ENCODE measurements at places on chromosomes 12 and 14.

DNA sequence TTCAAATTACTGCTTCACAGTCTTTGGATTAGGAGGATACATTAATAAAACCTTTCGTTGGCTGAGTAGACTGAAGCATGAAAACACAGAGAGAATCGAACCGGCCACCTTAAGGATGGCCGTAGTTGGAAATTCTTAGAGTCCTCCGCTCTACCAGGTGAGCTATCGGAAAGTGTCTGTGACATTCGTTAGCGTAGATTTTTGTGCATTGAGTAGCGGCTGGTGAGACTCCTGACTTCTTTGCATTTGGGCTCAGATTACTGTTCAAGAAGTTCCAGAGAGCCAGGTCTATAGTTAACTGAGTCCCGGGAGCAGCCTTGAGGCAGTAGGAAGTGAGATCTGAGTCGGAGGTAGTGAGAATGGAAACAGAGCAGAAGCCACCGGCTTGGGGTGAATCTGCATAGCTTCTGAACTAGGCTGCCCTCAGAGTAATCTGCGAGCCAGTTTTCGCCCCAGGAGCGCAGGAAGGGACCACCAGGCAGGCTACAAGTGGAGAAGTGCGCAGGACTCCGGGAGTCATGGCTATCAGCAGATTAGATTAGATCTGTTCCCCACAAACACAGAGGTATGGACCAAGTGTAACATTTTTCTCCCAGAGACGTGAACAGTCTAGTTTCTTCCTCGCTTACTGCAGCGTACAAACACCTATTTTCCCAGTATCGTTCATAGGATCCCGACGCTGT lies 11.0 kb downstream of the OR6S1 start:
- DNase-seq: peak; percentile 65
- H3K4me3 ChIP-seq: peak overlapping the region; percentile 80
- no peaks in the 10 kb centered on the region for H3K36me3 ChIP-seq
- H3K27me3 ChIP-seq: peaks cover 59% of the 10 kb centered on the region
- peak overlapping the region; percentile 93 for H3K27ac ChIP-seq

DNA sequence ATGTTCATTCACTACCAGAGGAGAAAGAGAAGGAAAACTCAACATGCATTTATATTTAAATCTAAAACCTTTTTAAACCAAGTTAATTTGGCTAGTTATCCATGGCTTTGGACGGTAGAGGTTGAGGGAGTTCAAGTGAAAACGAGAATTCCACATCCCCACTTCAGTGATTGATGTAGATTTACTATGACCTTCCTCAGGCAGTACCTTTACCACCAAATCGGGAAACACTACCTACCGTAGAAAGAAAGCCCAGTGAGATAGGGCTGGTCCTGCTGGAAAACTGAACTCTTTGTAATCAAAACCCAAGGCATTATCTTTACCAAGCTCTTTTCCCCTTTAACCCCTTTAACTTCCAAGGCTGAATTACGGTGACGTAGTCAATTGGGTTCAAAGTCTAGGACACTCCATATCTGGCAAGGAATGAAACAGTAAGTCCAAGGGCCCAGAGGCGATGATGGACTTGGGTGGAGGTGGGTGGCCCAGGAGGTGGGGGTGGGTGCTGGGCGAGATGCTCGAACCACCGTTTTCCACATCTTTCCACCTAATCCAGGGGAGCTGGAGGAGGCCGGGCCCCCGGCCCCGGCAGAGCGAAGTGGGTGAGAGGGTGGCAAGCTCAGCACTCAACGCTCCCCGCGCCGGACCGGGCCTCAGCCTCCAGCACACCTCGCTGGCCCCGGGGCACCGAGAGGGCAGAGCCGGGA lies 618 bp downstream of the SEC23A start:
- peak overlapping the region; percentile 91 for H3K27ac ChIP-seq
- H3K36me3 ChIP-seq: peaks cover 25% of the 10 kb centered on the region
- peaks cover 50% of the 10 kb centered on the region for H3K4me1 ChIP-seq
- DNase-seq: no peak
- H3K4me3 ChIP-seq: peak overlapping the region; percentile 94
- no peaks in the 10 kb centered on the region for H3K27me3 ChIP-seq

GRCh38 chr14:45721472-45721871 lies 468.5 kb upstream of the MIS18BP1 start:
- no peaks in the 10 kb centered on the region for H3K27me3 ChIP-seq
- no peaks in the 10 kb centered on the region for H3K36me3 ChIP-seq
- no peak for DNase-seq
- no peak overlapping the region for H3K4me3 ChIP-seq
- H3K4me1 ChIP-seq: no peaks in the 10 kb centered on the region

DNA sequence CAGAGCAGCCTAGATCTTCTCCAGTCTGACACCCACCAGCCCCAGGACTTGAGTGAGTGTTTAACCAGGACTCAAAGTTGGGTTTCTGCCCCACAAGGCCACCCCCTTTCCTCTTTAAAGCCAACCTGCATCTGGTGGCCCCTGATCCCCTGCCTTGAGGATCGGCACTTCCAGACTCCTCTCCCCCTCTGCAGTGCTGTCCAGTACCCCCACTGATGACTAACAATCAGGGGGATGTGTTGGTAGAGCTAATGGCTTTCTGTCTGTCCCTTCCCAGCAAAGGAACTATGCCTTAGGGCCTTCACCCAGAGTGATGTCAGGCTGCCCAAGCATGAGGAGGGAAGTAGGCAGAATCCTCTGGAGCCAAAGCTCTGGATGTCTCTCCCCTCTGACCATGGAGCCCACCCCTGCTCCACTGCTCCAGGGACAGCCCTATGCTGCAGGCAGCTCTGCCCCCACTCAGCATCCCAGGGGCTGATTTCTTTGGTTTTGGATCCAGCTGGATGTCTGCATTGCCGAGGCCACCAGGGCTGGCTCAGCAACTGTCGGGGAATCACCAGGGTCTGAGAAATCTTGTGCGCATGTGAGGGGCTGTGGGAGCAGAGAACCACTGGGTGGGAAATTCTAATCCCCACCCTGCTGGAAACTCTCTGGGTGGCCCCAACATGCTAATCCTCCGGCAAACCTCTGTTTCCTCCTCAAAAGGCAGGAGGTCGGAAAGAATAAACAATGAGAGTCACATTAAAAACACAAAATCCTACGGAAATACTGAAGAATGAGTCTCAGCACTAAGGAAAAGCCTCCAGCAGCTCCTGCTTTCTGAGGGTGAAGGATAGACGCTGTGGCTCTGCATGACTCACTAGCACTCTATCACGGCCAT lies 42.9 kb downstream of the DAD1 start:
- peak; percentile 72 for DNase-seq
- no peaks in the 10 kb centered on the region for H3K27me3 ChIP-seq
- peak overlapping the region; percentile 97 for H3K27ac ChIP-seq
- H3K4me3 ChIP-seq: peak overlapping the region; percentile 69
- H3K4me1 ChIP-seq: peaks cover 96% of the 10 kb centered on the region
- peaks cover 99% of the 10 kb centered on the region for H3K36me3 ChIP-seq

DNA sequence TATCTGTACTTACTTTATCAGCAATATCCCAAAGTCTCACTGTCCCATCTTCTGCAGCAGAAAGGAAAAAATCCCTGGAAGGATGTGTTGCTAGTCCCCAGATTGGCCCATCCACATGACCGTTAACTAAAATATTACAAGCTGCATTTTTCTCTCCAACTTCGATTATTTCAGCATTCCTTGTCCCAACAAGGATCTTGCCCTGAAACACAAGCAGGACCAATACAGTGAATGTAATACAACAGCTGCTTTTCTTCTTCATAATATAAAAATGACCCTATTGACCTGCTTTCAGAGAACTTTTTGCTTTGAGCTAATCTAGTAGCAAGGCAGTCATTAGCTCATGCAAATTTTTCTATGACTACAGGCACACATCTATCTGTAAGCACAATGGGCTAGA lies 58.3 kb downstream of the ZC3H14 start:
- H3K36me3 ChIP-seq: peaks cover 56% of the 10 kb centered on the region
- no peaks in the 10 kb centered on the region for H3K4me1 ChIP-seq
- no peaks in the 10 kb centered on the region for H3K27me3 ChIP-seq
- no peak overlapping the region for H3K27ac ChIP-seq
- no peak for DNase-seq

- no peak overlapping the region for H3K27ac ChIP-seq
- no peak overlapping the region for H3K4me3 ChIP-seq
- DNase-seq: no peak
- H3K36me3 ChIP-seq: no peaks in the 10 kb centered on the region
- H3K4me1 ChIP-seq: no peaks in the 10 kb centered on the region
Measured at GRCh38 chr14:94122438-94122837, 7.0 kb downstream of the IFI27L2 start.

- H3K4me1 ChIP-seq: no peaks in the 10 kb centered on the region
- peak; percentile 75 for DNase-seq
- H3K36me3 ChIP-seq: no peaks in the 10 kb centered on the region
- H3K4me3 ChIP-seq: no peak overlapping the region
Measured at GRCh38 chr12:130031571-130032189, 127.9 kb upstream of the TMEM132D start.

DNA sequence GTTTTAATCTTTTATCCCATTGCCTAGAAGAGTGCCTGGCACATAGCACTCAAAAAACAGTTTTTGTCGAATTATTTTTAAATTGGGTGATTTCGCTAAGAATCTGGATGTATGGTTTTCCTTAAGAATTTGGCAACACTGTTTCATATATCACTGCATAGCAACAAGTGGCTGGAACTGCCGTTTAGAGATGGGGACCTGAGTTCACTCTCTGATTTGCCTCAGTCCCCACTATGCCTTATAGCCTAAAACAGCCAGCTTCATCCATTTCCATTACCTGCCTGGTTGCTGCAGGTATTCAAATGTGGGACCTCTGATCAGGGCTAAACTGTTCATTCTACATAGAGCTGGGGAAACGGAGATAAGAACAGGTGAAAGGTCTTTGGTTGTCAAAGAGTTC lies 1.8 kb downstream of the HEBP1 start:
- H3K4me3 ChIP-seq: no peak overlapping the region
- DNase-seq: no peak
- no peak overlapping the region for H3K27ac ChIP-seq
- peaks cover 1% of the 10 kb centered on the region for H3K36me3 ChIP-seq

DNA sequence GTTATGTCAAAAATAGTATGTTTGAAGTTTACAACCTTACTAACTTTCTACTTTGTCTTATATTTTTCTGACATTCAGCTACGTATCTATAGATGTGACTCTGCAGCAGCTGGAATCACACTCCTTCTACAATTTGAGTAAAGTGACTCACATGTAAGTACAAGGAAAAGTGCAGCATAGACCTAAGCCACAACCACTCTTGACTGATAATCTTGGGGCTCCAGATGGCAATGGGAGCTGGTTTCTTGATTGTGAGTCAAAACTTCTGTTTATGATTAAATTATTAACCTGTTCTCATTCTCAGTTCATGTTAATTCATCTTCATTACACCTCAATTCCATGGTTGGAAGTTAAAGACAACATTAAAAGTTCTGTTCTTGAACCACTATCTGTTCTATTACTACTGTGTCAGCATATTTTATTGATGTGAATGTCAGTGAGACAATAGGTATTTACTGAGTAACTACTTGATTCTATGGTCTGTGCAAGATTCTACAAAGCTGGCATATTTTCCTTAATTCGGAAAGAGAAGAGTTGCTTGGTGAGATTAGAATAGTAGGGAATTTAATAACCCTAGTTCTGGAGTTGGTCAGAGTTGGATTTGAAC lies 112.9 kb downstream of the TSHR start:
- H3K27ac ChIP-seq: no peak overlapping the region
- no peaks in the 10 kb centered on the region for H3K4me1 ChIP-seq
- no peaks in the 10 kb centered on the region for H3K36me3 ChIP-seq

DNA sequence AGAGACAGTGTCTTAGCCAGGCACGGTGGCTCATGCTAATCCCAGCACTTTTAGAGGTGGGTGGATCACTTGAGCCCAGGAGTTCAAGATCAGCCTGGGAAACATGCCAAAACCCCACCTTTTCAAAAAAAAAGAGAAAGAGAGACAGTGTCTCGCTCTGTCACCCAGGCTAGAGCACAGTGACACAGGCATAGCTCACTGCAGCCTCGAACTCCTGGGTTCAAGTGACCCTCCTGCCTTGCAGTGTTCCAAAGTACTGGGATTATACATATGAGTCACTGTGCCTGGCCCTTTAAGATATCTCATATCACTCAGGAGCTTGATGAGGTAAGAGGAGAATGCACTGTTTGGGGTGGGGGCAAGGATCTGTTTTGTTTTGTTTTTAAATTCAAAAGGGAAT lies 48.1 kb upstream of the LTBP2 start:
- no peak overlapping the region for H3K27ac ChIP-seq
- H3K4me1 ChIP-seq: no peaks in the 10 kb centered on the region
- no peak for DNase-seq

GRCh38 chr12:64739778-64740177 lies 19.4 kb downstream of the GNS start:
- H3K27ac ChIP-seq: no peak overlapping the region
- H3K4me3 ChIP-seq: no peak overlapping the region
- peaks cover 21% of the 10 kb centered on the region for H3K4me1 ChIP-seq
- H3K27me3 ChIP-seq: no peaks in the 10 kb centered on the region
- H3K36me3 ChIP-seq: peaks cover 96% of the 10 kb centered on the region
- DNase-seq: no peak

GRCh38 chr12:84785281-84785680 lies 127.3 kb downstream of the SLC6A15 start:
- no peak overlapping the region for H3K4me3 ChIP-seq
- no peak overlapping the region for H3K27ac ChIP-seq
- no peaks in the 10 kb centered on the region for H3K4me1 ChIP-seq
- DNase-seq: no peak

- peaks cover 5% of the 10 kb centered on the region for H3K36me3 ChIP-seq
- peak overlapping the region; percentile 48 for H3K4me3 ChIP-seq
- DNase-seq: no peak
- H3K27ac ChIP-seq: peak overlapping the region; percentile 97
- H3K27me3 ChIP-seq: no peaks in the 10 kb centered on the region
- peaks cover 78% of the 10 kb centered on the region for H3K4me1 ChIP-seq
Measured at GRCh38 chr14:69132513-69133181, 20.3 kb downstream of the DCAF5 start.

GRCh38 chr14:96197163-96197852 lies 7.3 kb upstream of the BDKRB2 start:
- no peak overlapping the region for H3K27ac ChIP-seq
- H3K4me3 ChIP-seq: no peak overlapping the region
- peaks cover 12% of the 10 kb centered on the region for H3K4me1 ChIP-seq
- DNase-seq: no peak

- H3K27ac ChIP-seq: no peak overlapping the region
- peaks cover 59% of the 10 kb centered on the region for H3K36me3 ChIP-seq
- H3K27me3 ChIP-seq: no peaks in the 10 kb centered on the region
- H3K4me3 ChIP-seq: no peak overlapping the region
Measured at GRCh38 chr14:65431951-65432350, 19.4 kb downstream of the FUT8 start.

DNA sequence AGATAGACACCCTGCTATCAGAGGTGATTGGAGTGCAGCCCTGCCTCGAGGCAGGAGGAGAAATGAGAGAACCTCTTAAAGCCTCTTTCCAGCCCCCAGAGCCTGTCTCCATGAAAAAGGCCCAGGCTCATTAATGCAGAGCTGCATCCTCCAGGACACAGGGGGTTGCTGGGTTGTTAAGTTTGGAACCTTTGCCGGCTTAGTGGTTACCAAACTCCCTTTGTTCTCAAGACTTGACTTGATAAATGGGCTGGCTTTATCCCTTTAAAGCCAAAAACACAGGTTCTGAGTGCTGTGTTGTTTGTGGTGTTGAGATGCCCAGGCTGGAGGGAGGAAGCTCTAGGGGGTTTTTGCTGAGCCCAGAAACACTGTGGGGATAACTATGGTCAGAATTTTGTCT lies 71.0 kb downstream of the DAD1 start:
- no peak for DNase-seq
- H3K27ac ChIP-seq: peak overlapping the region; percentile 99
- H3K4me3 ChIP-seq: peak overlapping the region; percentile 86
- H3K4me1 ChIP-seq: peaks cover 91% of the 10 kb centered on the region
- no peaks in the 10 kb centered on the region for H3K27me3 ChIP-seq

GRCh38 chr14:71597955-71598660 lies 334.1 kb upstream of the RGS6 start:
- H3K27me3 ChIP-seq: no peaks in the 10 kb centered on the region
- peaks cover 50% of the 10 kb centered on the region for H3K4me1 ChIP-seq
- H3K27ac ChIP-seq: peak overlapping the region; percentile 4
- DNase-seq: no peak
- peaks cover 44% of the 10 kb centered on the region for H3K36me3 ChIP-seq
- H3K4me3 ChIP-seq: no peak overlapping the region

Measured in activated T-cell treated with anti-CD3 and anti-CD28 coated beads, Interleukin-2, amount 50 U/mL, for 24 hours (primary cell).